ENCODE measurements at places on chromosomes 7 and 10.

GRCh38 chr10:103734731-103735130, 120.6 kb downstream of the SH3PXD2A start:
- H3K4me1 ChIP-seq = no peaks in the 10 kb centered on the region
- no peak overlapping the region for H3K27ac ChIP-seq
- no peaks in the 10 kb centered on the region for H3K36me3 ChIP-seq
- H3K27me3 ChIP-seq = no peaks in the 10 kb centered on the region

GRCh38 chr10:55374917-55375316, 573.9 kb upstream of the PCDH15 start:
- no peak overlapping the region for H3K4me3 ChIP-seq
- no peaks in the 10 kb centered on the region for H3K4me1 ChIP-seq
- no peak for DNase-seq
- no peaks in the 10 kb centered on the region for H3K36me3 ChIP-seq
- H3K27ac ChIP-seq = no peak overlapping the region

DNA sequence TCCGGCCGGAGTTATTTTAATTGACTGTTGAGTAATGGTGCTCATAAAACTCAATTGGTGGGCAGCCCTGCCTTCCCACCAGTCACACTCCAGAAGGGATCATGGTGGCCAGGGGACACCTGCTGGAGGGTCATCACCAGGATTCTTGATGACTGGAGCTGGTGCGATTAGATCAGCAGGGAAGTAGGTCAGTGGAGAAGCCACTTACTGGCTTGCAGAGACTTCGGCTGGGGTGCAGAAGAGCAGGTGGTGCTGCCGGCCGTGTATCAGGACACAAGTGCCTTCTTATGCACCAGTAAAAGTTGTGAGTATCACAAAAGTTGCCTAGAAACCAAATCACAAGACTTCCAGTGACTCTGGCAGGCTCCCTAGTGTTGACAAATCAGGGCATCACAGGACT, 82.6 kb upstream of the CHCHD3 start:
- no peak overlapping the region for H3K4me3 ChIP-seq
- no peak for DNase-seq
- no peaks in the 10 kb centered on the region for H3K36me3 ChIP-seq

DNA sequence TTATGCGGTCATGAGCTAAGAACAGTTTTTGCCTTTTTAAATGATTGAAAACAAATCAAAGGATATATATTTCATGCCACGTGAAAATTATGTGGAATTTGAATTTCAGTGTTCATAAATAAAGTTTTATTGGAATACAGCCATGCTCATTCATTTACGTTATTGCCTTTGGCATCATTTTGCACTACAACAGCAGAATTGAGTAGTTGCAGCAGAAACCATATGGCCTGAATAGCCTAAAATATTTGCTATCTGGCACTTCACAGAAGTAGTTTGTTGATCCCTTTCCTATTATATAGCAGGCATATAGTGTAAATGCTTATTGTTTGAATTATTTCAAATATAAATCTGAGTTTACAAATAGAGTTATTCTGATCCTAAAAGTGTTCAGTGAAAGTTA, 59.7 kb downstream of the AUTS2 start:
- H3K36me3 ChIP-seq = no peaks in the 10 kb centered on the region
- no peak for DNase-seq
- peaks cover 1% of the 10 kb centered on the region for H3K4me1 ChIP-seq
- H3K27ac ChIP-seq = no peak overlapping the region
- H3K27me3 ChIP-seq = no peaks in the 10 kb centered on the region

DNA sequence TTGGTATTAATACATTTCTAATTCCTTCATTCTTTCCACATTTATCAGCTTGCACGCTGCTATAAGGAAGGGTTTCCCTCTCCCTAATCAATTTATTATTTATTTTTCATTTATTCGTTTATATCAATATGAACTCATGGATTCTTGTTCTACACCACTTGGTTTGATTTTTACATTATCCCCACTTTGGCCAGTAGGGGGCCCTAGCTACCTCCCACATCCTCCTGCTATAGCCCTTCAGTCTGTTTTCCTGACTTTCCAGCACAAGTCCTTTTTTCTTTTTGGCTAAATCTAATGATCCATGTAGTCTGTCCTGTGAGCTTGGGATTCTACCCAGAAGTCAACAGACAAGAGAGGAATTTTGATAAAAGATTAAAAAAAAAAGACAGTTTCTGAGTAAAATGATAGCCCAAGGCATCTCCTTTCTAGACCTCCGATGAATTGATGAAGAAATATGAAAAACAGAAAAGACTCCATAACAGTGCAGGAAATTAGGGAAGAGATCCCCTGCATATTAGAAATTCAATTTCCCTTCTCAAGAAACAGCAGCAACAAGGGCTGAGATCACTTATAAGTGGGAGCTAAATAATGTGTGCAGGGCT, 47.7 kb downstream of the LYZL2 start:
- H3K27ac ChIP-seq = no peak overlapping the region
- peak; percentile 22 for DNase-seq
- H3K36me3 ChIP-seq = no peaks in the 10 kb centered on the region
- peaks cover 6% of the 10 kb centered on the region for H3K4me1 ChIP-seq
- H3K27me3 ChIP-seq = peaks cover 4% of the 10 kb centered on the region
- no peak overlapping the region for H3K4me3 ChIP-seq

- H3K27me3 ChIP-seq = peaks cover 6% of the 10 kb centered on the region
- H3K4me1 ChIP-seq = peaks cover 26% of the 10 kb centered on the region
- DNase-seq = peak; percentile 58
Measured at GRCh38 chr10:62433181-62433692, 59.1 kb downstream of the ZNF365 start.

- DNase-seq = no peak
- H3K36me3 ChIP-seq = peaks cover 3% of the 10 kb centered on the region
- no peaks in the 10 kb centered on the region for H3K27me3 ChIP-seq
- H3K27ac ChIP-seq = no peak overlapping the region
- peaks cover 35% of the 10 kb centered on the region for H3K4me1 ChIP-seq
- H3K4me3 ChIP-seq = no peak overlapping the region
Measured at GRCh38 chr7:137936509-137937201, 65.2 kb downstream of the CREB3L2 start.

DNA sequence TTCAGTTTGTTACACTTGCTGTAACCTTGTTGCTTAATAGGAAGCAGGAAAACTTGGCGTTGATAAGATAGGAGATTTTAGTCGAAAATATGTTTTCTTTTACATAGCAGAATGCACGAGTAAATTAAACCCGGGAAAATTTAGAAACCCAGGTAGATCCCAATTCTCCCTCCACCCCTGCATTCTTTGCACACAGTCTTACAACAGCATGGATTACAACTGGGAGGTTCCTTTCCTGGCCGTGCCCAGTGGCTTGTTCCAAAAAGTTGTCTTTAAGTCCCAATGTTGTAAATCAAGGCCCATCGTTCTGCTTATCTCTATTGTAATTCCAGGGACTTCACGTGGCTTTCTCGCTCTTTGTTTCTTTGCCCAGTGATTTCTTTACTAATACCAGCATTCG, 1.1 kb upstream of the DPY19L1 start:
- H3K27ac ChIP-seq = peak overlapping the region; percentile 75
- peaks cover 2% of the 10 kb centered on the region for H3K36me3 ChIP-seq
- H3K4me3 ChIP-seq = peak overlapping the region; percentile 82
- DNase-seq = no peak

DNA sequence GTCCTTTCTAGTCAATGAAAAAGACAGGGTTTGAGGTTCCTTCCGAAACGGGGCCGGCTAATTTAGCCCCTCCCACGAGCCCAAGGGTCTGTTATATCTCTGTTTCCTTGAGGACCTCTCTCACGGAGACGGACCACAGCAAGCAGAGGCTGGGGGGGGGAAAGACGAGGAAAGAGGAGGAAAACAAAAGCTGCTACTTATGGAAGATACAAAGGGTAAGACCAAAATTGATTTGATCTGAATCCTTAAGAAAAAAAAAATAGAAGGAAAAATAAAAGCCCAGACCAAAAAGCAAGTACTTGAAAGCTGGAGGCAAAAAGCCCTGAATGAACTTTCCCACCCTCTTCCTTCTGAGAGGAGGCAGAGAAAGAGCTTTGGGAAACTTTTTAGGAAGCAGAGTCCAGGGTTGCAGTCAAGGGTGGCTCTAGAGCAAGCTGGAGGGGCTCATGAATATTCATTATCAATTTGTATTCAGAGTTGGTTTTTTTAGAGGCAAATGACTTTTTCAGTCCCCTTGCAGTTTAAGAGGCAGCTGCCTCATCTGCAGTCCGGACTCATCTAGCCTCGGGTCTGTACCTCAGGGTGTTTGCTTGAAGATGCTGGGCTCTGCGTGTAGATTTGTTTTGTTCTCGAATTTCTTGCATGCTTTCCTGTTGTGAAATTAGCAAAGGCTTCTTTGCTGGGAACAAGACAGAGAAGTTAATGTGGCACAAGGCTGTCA, at the start of gene ENTPD1:
TSS of gene ENTPD1 (plus strand) at position 123 of the 721 bp plus-strand sequence. CDS start at position 200, 77 bp downstream.
- H3K27me3 ChIP-seq = peaks cover 33% of the 10 kb centered on the region
- peak within 1 kb of the TSS; percentile 46 for H3K27ac ChIP-seq
- no peaks in the 10 kb centered on the region for H3K36me3 ChIP-seq
- H3K4me1 ChIP-seq = peaks cover 33% of the 10 kb centered on the region
- no peak for DNase-seq

GRCh38 chr10:26524161-26524896, 86.2 kb downstream of the APBB1IP start:
- H3K27ac ChIP-seq = peak overlapping the region; percentile 45
- no peaks in the 10 kb centered on the region for H3K27me3 ChIP-seq

DNA sequence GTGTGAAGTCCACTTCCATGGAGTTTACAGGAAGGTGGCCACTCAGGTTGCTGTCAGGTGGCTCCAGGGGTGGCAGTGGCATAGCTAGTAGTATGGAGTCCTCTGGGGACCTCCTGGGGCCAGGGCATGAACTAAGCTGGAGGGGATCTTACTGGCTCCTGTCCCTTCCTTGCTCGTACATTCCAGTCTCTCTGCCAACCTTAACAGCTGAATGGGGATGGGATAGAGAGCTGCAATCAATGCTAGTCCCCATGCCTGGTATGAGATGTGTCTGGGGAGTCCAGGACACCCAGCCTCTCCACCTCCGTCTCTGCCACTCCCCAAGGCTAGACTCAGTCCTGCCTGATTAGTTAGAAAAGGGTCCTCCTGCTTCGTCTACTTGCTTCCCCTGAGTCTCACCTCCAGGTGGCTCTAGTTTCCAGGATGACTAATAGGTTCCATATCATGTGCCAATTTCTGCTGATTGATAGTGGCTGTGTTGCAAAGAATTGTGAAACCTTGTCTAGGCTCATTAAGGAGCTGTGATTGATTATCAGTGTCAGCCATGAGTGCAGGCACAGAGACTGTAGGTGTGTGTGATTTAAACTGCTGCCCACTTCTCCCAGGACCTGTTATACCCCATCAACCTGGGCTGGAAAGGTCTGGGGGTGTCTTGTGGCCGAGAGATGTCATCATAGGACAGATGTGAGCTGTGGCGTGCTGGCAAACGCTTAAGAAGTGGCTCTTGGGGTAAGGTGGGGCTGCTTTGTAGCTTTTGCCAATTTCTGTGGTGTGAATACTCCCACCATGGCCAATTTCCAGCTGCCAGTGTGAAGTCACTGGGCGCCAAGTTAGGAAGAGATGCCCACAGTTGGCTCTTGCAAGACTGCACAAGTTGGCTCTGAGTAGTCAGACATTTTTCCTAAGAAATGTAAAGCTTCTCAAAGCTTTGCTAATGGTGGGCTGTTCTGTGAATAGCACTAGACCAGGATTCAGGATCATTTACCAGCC, 59.8 kb downstream of the COL13A1 start:
- H3K27ac ChIP-seq = no peak overlapping the region
- H3K36me3 ChIP-seq = no peaks in the 10 kb centered on the region
- no peak for DNase-seq
- peaks cover 6% of the 10 kb centered on the region for H3K4me1 ChIP-seq
- H3K27me3 ChIP-seq = no peaks in the 10 kb centered on the region

DNA sequence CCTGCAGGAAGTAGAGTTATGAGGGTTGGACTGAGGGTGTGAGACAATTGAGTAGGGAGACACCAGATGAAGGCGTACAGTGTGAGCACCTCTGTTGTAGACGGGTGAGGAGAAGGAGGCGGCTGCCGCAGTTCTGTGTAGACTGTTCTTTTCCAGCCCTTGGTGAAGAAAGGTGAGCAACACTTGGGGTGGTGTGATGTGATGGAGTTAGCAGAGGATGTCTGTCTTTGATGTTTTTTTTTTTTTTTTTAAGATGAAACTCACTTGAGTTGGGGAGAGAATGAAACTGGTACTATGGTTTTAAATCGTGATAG, 42.8 kb upstream of the RNF216 start:
- H3K4me1 ChIP-seq = peaks cover 28% of the 10 kb centered on the region
- H3K27ac ChIP-seq = peak overlapping the region; percentile 69
- peak overlapping the region; percentile 80 for H3K4me3 ChIP-seq
- peak; percentile 40 for DNase-seq
- no peaks in the 10 kb centered on the region for H3K36me3 ChIP-seq
- H3K27me3 ChIP-seq = no peaks in the 10 kb centered on the region

DNA sequence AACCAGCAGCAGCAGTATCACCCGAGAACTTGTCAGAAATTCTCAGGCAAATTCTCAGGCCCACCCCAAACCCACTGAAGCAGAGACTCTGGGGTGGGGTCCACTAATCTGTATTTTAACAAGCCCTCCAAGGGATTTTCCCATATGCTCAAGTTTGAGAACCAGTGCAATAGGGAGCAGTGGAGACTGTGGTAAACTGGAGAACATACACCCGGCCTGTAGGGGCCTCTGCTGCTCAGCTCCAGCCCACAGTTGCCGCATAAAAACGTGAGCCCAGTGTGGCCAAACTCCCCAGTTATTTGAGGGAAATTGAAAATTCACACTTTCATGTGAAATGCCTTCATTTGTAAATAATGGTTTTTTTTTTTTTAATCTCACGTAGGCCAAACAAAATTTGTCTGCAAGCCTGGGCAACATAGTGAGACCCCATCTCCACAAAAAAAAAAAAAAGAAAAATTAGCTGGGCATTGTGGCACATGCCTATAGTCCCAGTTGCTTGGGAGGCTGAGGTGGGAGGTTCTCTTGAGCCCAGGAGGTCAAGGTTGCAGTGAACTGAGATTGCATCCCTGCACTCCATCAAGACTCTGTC, 97.6 kb upstream of the ZMIZ1 start:
- DNase-seq = no peak
- no peaks in the 10 kb centered on the region for H3K27me3 ChIP-seq
- H3K36me3 ChIP-seq = no peaks in the 10 kb centered on the region
- peaks cover 28% of the 10 kb centered on the region for H3K4me1 ChIP-seq
- no peak overlapping the region for H3K27ac ChIP-seq
- no peak overlapping the region for H3K4me3 ChIP-seq

Measured in activated naive CD8-positive, alpha-beta T cell treated with anti-CD3 and anti-CD28 coated beads, Interleukin-2, amount 50 U/mL, for 24 hours (primary cell).